ENCODE measurements at places on chromosomes 6 and 20. TPM values are rescaled to one million over a fixed set of nuclear protein-coding genes. Genes with fewer than 3 reads are reported as not detected.

DNA sequence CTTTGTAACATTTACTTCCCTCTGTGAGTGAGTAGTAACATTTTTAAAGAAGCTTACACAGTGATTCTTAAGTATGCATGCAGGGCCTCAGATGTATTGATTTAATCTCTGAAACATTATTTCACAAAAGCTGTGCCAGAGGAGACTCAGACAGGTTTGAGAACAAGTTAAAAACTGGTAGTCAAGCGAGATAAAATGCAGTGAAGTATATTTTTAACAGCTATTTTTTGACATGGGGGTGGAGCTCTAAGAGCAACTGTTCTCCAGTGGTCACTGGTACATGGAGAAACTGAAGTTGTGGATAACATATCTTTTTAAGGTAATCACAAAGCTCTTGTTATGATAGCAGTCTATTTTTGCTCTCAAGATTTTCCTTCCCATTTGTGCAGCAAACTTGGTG lies 20.4 kb downstream of the DSTN start:
- H3K27me3 ChIP-seq = no peaks in the 10 kb centered on the region
- H3K4me3 ChIP-seq = no peak overlapping the region
- H3K4me1 ChIP-seq = peaks cover 47% of the 10 kb centered on the region
- H3K36me3 ChIP-seq = no peaks in the 10 kb centered on the region

- H3K27ac ChIP-seq = peak within 1 kb of the TSS; percentile 4
- no peaks in the 10 kb centered on the region for H3K36me3 ChIP-seq
- H3K27me3 ChIP-seq = peaks cover 9% of the 10 kb centered on the region
- peaks cover 16% of the 10 kb centered on the region for H3K4me1 ChIP-seq
- peak within 1 kb of the TSS; percentile 72 for H3K4me3 ChIP-seq
- DNase-seq = peak; percentile 88
Observed at GRCh38 chr6:29632789-29633533, at the start of gene GABBR1. Gene GABBR1 (minus strand): TSS chr6:29633183. CDS start chr6:29632385, 798 bp downstream.

- no peaks in the 10 kb centered on the region for H3K4me1 ChIP-seq
- DNase-seq = no peak
- H3K4me3 ChIP-seq = no peak overlapping the region
- H3K36me3 ChIP-seq = no peaks in the 10 kb centered on the region
- H3K27me3 ChIP-seq = no peaks in the 10 kb centered on the region
- H3K27ac ChIP-seq = no peak overlapping the region
Observed at GRCh38 chr6:88111991-88112390, 54.2 kb downstream of the CNR1 start.

Gene FGD2
- polyA plus RNA-seq = 1.5 TPM

Gene ARMC12
- polyA plus RNA-seq = 0.25 TPM

Data from psoas muscle (tissue), 8 donors.